Hippocampal formation (tissue), 2 donors: ENCODE measurements at places on chromosomes 1 and 21.

DNA sequence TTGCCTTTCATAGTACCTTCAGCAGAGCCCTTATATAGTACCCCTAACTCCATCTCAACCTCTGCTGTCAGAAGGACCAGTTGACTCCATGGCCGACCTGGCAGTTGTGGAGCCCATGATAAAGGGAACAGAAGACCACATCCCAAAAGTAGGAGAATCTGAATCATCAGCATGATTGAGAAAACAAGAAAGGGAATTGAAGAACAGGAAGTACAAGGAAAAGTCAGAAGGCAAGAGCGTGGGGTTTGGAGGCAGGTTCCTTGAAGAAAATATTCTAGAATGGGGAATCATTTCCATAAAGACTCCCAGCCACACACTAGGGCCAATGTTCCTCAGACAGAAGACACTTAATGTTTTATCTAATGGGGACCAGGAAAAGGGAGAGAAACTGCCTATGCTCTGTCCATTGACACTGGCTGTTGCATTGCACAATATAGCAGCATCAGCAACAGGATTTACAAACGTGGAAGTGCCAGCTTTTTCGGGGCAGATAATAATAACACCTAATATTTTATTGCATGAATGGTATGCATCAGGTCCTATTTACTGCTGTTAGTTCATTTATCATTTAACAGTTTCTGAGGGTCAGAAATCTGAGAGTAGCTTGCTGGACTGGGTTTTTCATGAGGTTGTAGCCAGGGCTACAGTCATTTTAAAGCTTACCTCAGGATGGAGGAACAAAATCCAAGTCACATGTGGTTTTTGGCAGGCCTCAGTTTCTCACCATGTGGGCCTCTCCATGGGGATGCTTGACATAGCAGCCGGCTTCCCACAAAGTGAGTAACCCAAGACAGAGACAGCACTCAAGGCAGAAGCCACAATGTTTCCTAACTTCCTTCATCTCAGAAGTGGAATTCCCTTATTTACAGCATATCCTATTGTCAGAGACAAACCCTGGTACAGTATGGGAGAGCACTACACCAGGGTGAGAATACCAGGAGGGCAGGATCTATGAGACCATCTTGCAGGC is 483.4 kb downstream of the PLPP3 start:
- no peak for DNase-seq

DNA sequence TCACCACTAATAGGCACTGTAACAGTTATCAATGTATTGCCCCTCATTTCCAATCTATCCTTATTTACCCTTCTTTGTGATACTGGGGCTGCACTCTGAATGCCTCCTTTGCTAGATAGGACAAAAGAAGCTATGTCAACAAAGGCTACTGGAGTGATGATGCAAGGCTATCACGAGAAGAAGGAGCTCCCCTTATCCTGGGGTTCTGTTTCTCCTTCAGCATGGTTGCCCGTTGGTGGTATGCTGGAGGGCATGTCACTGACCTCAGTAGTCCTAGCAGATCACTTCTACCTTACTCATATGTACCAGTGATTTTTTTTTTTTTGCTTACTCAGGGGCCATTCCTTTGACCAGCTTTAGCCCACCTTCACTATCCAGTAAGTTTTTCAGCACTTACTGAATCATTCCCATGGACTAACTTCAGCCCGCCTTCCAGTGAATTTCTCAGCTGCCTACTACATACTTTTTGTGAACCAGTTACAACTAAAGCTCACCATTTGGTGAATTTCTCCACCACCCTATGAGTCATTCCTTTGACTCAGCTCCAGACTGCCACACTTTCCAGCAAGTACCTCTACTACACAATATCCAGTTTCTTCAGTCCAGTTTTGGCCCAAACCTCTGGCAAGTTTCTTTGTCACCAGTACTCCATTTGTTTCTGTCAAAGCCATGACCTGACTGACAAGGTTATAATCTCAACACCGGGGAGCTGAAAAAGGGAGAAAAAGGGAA is 944.5 kb downstream of the KCNT2 start:
- no peak for DNase-seq

DNA sequence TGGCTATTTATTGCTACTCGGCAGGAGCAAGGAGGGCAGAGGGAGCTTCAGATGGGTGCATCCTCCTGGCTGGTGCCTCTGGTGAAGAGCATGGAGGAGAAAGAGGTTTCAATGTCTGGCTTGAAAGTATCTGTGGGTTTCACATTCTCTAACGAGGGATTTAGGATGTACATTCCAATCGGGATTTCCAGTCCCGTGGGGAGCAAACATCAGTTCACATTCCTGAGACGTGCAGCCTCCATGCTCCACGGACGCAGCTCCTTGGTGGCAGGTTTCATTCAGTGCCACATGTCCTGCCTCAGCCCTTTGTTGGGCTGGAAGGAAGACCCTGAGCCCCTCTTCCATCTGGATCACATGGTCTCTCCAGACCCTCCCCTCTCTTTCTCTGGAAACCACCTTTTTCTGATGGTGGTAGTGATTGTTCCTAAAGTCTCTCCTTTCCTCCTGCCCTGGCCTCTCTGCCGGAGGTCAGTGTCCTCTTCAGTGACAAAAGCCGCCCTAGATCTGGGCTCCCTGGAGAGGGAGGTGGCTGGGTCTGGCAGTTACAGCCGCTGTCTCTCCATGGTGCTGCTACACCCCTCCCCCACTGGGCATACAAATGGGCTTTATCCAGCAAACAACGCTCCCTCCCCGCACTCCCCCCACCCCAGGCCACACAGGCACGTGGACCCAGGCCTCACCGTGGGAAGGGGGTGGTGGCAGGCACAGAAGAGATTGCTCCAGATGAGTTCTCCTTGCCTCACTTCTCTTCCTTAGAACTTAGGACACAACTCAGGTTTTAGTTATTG is 826 bp upstream of the CA14 start:
- peak; percentile 63 for DNase-seq

GRCh38 chr21:33259428-33259827 is 6.7 kb upstream of the IL10RB start:
- no peak for DNase-seq

DNA sequence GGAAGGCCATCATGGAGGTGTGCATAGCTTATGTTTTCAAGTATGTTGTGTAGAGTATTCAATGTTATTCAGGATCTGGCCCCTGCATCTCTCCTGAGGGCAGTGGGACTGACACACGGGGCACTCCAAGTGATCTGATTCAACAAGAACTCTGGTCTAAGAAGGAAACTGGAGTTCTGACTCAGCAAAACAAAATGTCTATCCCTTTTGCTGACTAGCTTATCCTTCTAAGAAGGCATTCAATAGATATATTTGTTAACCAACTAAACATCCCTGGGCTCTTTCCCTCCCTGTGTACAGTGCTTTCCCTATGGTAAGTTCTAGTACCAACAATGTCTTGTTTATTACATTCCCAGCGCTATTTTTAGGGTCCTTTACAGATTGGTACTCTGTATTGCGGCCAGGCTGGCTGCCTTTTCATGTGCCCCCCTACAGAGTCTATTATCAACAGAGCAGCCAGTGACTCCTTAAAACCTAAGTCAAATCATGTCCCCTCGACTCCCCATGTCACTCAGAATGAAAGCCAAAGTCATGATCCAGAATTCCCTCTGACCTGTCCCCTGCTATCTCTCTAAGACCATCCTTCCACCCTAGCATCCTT is 304.9 kb downstream of the KCNH1 start:
- no peak for DNase-seq

GRCh38 chr1:17212487-17213121 is 7.7 kb downstream of the PADI1 start:
- DNase-seq = no peak
